ENCODE measurements at places on chromosomes 4 and X.

- no peak for DNase-seq
These were observed 763.6 kb upstream of the AGA start for GRCh38 chr4:178205826-178206225.

DNA sequence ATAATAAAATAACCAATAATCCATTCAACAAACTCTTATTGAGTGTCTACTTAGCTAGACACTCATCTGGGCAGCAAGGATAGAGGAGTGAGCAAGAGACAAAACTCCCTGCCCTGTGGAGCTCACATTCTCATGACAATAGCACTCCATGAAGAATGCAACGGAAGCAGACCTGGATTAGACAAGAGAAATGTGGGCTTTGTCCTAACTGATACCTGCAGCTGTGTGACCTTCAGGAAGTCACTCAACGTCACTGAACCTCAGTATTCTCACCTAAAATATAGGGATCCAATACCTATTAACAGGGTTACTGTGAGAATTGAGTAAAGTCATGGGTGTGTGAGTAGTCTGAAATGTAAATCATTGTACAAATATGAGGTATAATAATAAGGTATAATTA is 61.2 kb downstream of the NDNF start:
- no peak for DNase-seq

DNA sequence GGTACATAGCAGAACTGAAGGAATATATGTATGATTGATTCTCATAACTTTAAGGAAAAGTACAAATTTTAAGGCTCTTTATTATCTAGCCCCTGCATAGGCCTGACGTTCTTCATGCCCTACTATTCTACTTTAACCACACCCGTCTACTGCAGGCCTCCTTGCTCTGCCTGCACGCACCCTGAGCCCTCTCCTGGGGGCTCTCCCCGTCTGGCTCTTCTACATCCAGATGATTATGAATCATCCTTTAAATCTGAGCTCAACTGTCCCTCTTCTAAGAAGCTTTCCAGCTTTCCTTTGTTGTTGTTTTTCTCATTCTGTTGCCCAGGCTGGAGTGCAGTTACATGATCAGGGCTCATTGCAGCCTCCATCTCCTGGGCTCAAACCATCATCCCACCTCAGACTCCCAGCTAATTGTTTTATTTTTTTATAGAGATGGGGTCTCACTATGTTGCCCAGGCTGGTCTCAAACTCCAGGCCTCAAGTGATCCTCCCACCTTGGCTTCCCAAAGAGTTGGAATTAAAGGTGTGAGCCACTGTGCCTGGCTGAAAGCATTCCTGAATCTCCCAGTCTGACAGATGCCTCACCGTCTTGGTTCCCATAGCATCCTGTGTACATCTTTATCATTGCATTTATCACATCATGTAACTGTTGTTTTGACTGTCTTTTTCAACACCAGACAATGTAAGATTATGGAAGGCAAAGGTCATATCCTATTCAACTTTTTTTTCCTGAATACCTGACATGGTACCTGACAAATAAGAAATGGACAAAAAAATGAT is 89.2 kb downstream of the WDFY3 start:
- DNase-seq = no peak

DNA sequence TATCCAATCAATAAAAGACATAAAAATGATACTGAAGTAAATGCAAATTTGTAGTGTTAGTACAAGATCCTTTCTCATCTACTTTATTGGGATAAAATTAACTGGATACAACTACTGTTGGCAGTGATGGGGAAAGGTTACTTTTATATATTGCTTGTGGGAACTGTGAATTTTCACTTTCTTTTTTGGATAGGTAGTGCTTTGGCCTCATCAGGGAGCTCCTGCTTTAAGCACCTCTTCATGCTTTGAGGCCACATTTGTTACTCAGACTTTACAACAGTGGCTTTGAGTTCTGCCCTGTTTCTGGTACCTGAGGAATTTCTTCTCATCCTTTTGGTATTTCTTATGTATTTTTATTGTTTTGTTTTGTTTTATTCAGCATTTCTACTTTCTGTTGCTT is 316.8 kb upstream of the ZCCHC13 start:
- no peak for DNase-seq

DNA sequence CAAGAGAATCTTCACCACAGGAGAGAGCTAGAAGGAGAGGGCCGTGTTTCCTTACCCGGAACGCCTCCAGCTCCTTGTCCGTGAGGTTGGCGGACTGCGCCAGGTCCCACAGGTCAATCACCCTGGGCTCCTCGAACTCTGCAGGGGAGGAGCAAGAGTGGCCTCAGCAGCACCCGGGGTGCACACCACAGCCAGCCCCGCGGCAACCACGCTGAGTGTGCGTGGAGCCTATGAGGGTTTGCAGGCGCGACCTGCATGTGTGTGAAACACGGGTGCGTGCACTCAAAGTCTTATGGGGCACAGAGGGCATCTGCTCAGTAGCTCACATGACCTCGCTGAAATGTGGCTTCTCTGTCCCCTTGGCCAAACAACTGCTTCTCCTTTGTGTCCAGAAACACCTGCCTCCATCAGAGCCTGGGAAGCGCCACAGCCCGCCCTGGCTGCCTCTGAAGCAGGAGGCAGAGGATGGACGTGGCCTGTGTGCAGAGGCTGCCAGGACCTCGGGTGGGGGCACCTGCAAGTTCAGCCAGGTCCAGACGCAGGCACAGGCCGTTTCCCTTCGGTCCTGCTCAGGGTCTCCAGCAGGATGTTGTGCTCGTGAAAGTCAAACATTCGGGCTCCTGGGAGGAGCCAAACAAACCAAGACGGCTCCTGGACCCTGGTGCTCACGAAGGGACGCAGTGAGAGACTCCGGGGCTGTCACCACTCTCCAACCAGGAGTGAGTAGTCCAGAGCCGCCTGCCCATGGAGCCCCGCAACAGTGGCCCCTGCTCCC is 16.0 kb downstream of the LRPAP1 start:
- no peak for DNase-seq

- DNase-seq = no peak
These were observed 78.7 kb downstream of the ARAP2 start for GRCh38 chr4:36165631-36166005.

GRCh38 chr4:4410271-4410670 is 23.4 kb downstream of the NSG1 start:
- DNase-seq = no peak

- DNase-seq = no peak
These were observed 227.9 kb upstream of the ZFP42 start for GRCh38 chr4:187767687-187768086.

DNA sequence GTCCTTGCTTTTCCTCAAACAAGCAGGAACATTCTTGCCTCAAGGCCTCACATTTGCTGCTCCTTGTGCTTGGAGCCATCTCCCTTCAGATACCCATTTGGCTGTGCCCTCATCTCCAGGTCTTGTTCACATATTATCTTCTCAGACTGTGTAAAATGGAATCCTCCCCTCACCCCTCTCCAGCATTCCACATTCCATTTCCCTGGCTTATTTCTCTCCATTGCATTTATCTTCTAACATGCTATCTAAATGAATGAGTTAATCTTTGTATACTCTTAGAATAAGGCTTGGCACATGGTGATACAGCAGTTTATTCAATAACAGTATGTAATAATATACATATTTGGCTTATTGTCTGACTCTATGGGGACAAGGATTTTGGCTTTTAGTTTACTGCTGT is 8.8 kb upstream of the GALNT7 start:
- DNase-seq = peak; percentile 16

DNA sequence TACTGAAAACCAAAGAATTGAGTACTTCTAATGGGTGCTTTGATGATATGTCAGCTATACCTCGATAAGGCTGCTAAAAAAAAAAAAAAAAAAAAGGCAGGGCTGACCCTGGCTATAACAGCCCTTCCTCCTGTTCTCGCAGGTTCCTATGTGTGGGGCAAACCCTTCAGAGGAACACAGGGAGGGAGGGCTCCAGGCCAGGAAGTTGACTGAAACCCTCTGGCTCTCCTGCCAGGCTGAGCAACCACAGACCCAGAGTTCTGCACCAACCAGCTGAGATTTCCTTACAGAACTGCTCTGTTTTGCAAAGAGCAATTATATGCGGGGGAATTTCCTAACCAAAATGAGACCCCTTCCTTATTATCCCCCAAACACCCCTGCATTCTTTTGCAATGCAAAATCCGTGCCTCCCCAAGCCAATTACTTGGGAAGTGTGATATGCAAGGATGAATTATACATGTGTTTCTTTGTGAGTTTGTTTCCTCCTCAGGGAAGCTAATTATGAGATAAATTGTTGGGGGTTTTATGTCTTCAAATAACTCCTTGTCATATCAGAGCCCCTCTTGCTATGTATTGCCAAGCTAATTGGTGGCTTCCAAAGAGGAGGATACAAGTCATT is 45.6 kb downstream of the PDHA1 start:
- no peak for DNase-seq

DNA sequence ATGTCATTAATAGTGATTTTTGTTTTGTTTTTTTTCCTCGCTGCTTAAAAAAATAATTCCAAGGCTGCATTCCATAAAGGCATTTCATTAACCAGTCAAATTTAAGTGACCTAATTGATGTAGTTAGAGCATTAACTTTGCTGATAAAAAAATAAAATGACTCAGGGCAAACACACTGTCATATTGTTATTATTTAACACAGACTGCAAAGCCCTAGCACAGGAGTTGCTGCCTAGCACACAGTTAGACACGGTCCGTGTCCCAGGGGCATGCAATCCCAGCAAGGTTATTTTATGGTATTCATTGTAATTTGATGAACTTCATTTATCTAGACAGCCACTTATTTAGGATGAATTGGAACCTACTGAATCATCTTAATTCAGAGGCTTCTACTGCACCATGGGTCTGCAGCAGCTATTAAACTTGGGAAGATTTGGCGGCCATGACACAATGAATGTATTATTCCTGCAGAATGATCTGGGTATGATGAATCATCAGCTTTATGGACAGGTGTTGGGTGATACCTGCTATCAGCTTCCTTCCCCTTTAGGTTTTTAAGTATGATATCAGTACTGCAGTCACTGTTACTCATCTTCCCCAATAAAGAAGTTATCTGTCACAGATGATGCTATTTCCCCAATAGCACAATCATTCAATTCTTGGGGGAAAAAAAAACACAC is 182.7 kb downstream of the PPARGC1A start:
- DNase-seq = no peak

DNA sequence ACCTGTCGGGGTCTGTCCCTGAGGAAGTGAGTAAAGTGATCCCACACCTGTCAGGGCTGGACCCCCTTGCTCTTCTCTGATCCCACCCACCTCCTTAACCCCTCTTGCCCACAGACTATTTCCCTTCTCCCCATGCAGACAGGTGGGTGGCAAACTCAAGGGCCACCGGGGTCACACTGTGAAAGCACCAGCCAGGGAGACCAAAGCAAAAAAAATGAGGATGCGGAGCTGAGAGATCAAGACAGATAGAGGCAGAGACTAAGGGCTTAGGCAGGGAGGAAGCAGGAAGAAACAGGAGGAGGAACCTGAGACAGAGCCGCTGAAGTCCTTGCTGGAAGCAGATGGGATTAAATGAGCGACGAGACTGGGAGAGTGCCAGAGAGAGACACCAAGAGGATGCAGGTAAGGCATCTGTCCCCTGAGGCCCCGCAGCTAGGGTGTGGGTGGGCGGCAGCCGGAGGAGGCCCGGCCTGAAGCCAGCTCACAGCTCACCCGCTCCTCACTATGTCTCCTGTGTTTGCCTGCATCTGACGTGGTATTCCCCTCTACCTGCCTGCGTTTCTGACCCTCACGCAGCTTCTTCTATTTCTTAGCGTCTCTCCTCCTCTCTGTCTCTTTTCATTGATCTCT is 7.2 kb downstream of the TIMM17B start:
- DNase-seq = no peak

- no peak for DNase-seq
These were observed 155.2 kb downstream of the RBMX2 start for GRCh38 chrX:130556951-130557350.

- no peak for DNase-seq
These were observed 937.6 kb upstream of the SLIT2 start for GRCh38 chr4:19314116-19314515.

- DNase-seq = no peak
These were observed 59.7 kb downstream of the SH3BGRL start for GRCh38 chrX:81261576-81261975.

DNA sequence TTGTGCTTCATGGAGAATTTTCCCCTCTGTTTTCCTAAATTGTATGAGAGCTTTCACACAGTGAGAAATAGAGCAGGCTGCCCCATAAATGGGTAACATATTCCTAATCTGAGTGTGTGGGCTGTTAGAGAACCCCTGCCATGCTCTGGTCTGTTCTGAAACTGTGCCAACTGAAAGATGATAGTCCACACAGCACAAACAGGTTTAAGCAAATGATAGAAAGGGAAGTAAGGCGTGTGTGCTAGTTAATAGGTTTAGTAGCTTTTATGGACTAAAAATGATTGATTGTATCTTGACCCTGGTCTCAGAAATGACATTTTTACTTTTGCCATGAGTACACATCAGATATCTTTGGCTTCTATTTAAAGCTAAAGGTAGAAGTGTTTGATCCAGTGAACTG is 106.2 kb downstream of the PRRG1 start:
- DNase-seq = no peak

- DNase-seq = no peak
These were observed 27.1 kb upstream of the NUP54 start for GRCh38 chr4:76175336-76175735.

- no peak for DNase-seq
These were observed 4.8 kb downstream of the WDR44 start for GRCh38 chrX:118350706-118351105.

- DNase-seq = no peak
These were observed 53.6 kb downstream of the SLC7A11 start for GRCh38 chr4:138188406-138189084.

GRCh38 chrX:80747832-80748231 is 61.8 kb downstream of the BRWD3 start:
- DNase-seq = no peak

GRCh38 chr4:6047130-6047673 is 29.0 kb upstream of the C4orf50 start:
- DNase-seq = no peak
